ENCODE measurements at places on chromosomes 6 and 20. TPM values are rescaled to one million over a fixed set of nuclear protein-coding genes. Genes with fewer than 3 reads are reported as not detected.
A peak's percentile ranks its signal among the peaks of the same experiment; 100 is the strongest.

DNA sequence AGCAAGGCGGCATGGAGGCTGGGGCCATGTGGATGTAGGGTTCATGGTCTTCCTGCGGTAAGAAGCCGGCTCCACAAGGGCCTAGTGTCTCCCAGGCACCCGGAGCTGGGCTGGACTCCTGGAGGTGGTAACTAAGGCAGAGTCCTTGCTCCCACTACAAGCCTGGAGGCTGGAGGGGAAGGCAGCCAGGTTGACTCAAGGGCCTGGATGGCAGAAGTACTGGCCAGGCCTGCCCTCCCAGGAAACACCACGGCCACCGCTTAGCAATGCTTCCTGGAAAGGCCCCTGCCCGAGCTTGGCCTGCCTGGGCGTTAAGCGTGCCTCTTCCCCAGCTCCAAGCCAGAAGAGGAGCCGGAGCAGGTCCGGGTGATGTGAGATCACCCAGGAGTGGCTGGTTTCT, 182.0 kb downstream of the ZDHHC14 start:
- DNase-seq, result no peak
- peaks cover 39% of the 10 kb centered on the region for H3K4me1 ChIP-seq
- no peak overlapping the region for H3K4me3 ChIP-seq

DNA sequence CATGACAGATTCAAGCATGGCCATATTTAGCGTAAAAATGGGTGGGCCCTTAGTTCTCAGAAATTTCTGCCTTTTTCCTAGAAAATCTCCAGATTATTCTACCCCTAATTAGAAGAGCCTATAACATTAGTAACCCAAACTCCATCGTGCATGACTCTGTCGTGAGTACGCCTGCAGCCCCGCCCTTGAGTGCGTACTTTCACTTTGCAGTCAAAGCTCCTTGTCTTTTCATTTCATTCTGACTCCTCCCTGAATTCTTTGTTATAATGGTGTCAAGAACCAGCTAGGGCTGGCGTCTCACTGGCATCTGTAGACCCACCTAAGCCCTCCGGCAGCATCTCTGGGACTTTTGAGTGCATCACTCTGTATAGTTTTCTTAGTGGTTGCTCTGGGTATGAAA, 61.7 kb upstream of the NOX3 start:
- no peaks in the 10 kb centered on the region for H3K36me3 ChIP-seq
- no peak overlapping the region for H3K4me3 ChIP-seq
- H3K4me1 ChIP-seq, result peaks cover 3% of the 10 kb centered on the region

DNA sequence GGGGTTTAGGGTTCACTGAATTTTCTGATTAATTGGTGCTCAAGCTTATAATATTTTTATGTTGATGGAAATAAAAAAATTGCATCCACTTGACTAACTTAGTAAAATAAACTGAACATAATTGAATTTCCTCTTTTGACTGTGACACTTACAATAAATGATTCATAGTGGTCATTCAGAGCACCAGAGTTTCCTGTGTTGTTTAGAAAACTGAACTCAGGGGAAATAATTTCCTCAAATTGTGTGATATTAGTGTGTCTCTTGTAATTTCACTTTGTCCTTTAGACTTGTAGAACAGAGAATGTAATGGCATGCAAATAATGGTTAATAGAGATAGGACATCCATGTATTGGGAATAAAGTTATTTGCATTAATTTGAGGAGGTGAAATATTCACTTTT, 319.7 kb upstream of the MAN1A1 start:
- H3K4me3 ChIP-seq, result no peak overlapping the region
- H3K36me3 ChIP-seq, result no peaks in the 10 kb centered on the region
- peaks cover 9% of the 10 kb centered on the region for H3K27me3 ChIP-seq
- H3K4me1 ChIP-seq, result peaks cover 6% of the 10 kb centered on the region

ACSS1 gene
- 53.3 TPM for total RNA-seq

DNA sequence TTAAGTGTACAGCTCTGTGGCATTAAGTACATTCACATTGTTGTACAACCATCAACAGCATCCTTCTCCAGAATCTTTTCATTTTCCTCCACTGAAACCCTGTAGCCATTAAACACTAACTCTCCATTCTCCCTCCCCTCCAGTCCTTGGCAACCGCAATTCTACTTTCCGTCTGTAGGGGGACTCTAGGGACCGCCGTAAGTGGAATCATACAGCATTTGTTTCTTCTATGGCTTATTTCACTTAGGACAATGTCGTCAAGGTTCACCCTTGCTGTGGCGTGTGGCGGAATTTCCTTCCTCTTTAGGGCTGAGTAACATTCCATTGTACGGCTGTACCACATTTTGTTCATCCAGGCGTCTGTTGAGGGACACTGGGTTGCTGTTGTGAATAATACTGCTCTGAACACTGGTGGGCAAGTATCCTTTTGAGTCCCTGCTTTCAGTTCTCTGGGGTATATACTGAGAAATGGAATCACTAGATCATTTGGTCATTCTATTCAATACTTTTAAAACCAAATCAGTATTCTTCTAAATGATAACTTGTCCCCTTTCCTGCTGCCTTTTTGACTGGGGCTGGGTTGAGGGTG, 50.7 kb downstream of the PPP1R3G start:
- no peak overlapping the region for H3K27ac ChIP-seq
- H3K36me3 ChIP-seq, result no peaks in the 10 kb centered on the region
- H3K4me3 ChIP-seq, result no peak overlapping the region
- peaks cover 11% of the 10 kb centered on the region for H3K4me1 ChIP-seq
- H3K27me3 ChIP-seq, result no peaks in the 10 kb centered on the region
- DNase-seq, result no peak

OLIG3 gene
- not detected for total RNA-seq

DNA sequence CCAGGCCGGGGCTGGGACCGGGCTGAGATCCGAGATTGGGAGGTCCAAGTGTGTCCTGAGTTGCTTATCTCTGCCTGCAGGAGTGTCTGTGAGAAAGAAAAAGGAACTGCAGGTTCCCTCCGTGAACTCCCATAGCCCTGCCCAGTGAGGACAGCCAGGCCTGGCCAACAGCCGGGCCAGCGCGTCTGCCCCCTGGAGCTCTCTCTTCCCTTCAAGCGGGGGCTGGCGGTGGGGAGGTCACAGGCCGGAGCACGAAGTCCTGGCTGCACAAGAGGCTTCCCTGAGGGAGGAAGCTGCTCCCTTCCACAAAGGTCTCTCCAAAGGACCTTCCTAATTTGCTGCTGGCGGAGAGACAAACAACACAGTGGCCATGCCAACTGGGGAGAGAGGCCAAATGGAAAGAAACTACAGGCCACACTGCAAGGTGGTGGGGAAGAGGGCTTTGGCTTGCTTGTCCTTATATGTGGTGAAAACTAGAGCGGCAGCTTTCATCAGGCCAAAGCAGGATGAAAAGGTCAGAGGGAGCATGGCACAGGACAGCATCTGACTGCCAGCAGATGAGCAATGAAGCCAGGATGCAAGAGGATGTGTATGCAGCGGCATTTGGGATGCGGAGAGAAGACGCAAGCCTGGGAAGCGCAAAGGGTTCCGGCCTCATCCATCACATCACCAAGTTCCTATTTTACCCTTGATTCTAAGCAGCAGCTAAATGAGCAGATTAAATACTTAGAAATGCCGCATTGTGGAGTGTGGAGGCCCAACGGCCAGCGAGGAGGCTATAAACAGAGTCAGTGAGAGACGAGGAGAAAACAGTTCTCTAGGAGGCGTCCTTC, 260.0 kb downstream of the ERMARD start:
- no peaks in the 10 kb centered on the region for H3K36me3 ChIP-seq
- no peak for DNase-seq
- H3K27me3 ChIP-seq, result peaks cover 27% of the 10 kb centered on the region
- no peak overlapping the region for H3K4me3 ChIP-seq

- no peaks in the 10 kb centered on the region for H3K27me3 ChIP-seq
- peaks cover 7% of the 10 kb centered on the region for H3K36me3 ChIP-seq
- peaks cover 36% of the 10 kb centered on the region for H3K4me1 ChIP-seq
- peak overlapping the region; percentile 100 for H3K27ac ChIP-seq
Observed at GRCh38 chr6:26234421-26235301, 130.3 kb upstream of the BTN3A2 start.

DNA sequence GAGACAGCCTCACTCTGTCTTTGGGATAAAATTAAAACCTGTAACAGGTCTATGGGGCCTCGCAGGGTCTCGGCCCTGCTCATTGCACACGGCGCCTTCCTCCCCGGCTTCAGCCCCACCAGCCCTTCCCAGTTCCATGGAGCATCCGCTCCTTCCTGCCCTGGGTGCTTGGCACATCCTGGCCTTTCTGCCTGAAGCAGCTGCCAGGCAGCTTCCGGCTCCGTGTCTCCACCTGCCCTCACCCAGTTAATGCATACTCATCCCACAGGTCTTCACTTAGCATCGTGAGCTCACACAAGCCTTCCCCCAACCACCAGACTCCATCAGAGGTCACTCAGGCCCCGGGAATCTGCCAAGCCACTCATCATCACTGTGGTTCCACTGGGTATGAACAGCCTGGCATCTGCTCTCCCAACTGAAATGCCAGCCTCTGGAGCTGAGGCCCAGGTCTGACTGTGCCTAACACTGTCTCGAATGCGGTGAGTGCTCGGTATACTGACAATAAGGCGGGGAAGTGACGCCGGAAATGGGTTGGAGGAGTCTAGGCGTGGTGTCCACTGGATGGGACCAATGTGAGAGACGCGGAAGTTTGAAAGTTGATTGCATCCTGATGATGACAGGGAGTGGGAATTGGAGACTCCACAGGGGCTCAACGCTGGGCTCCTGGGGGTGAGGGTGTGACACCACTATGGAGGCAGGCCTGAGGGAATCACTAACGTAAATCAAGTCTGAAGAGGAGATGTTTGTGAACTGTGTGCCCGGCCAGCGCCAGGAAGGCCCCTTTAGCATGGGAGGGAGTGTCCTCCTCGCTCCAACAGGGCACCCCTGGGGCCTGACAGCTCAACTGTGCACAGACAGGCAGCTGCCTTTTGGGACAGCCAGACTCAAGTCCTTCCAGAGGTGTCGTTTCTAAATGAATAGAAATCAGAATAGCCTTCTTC, 245.8 kb downstream of the TTLL2 start:
- H3K27ac ChIP-seq, result no peak overlapping the region
- no peaks in the 10 kb centered on the region for H3K36me3 ChIP-seq
- H3K4me1 ChIP-seq, result no peaks in the 10 kb centered on the region

IMPG1 gene
- not detected for total RNA-seq

DNA sequence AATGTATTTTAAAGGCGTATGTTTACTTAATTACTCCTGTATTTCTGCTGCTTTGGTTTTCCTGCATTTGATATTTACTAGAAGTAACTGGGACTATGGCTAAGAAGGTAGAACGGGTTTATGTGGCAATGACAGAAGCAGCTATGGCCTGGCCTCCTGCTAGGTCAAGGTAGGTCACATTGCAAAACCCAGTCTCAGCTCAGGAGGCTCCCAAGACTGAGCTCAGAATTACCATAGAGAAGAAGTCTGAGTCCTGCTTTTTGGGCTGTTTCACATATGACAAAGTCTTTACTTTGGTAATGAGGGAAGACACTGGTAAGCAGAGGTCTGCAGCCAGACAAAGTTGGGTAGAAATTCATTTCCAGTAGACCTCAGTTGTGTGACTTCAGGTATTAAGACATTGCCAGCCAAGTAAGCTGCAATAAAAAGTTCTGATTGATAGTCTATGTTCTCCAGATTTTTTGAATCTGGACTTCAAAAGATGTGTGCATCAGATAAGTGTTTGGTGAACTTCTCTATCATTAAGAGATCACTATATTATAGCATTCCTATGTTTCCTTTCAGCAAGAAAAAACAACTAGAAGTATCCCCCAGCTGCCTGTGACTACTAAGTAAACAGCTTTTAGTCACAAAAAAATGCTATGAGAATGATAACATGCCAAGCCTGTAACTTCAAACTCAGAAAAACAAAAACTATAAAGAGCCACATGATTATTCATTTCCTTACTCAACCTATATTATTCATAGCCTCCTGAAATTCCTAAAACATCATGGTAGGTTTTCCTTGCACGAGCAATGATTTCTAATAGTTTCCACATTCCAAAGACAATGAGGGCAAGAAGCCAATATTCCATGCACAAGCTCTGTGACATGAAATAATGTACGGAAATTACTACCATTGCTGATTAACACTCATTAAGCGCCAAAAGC, 312.3 kb downstream of the HAO1 start:
- no peak overlapping the region for H3K4me3 ChIP-seq
- no peaks in the 10 kb centered on the region for H3K36me3 ChIP-seq
- no peaks in the 10 kb centered on the region for H3K27me3 ChIP-seq
- no peak overlapping the region for H3K27ac ChIP-seq

- H3K36me3 ChIP-seq, result peaks cover 56% of the 10 kb centered on the region
- no peaks in the 10 kb centered on the region for H3K27me3 ChIP-seq
- H3K27ac ChIP-seq, result peak overlapping the region; percentile 68
- peak overlapping the region; percentile 90 for H3K4me3 ChIP-seq
- DNase-seq, result peak; percentile 45
Observed at GRCh38 chr6:106103728-106104109, 17.6 kb downstream of the PRDM1 start.

HLA-DMB gene
- total RNA-seq, result 14.7 TPM

- no peak overlapping the region for H3K27ac ChIP-seq
- H3K4me1 ChIP-seq, result peaks cover 25% of the 10 kb centered on the region
- H3K36me3 ChIP-seq, result peaks cover 15% of the 10 kb centered on the region
- no peak overlapping the region for H3K4me3 ChIP-seq
- peaks cover 11% of the 10 kb centered on the region for H3K27me3 ChIP-seq
- no peak for DNase-seq
Observed at GRCh38 chr6:16183187-16183664, 54.3 kb downstream of the MYLIP start.

Data from activated naive CD8-positive, alpha-beta T cell treated with anti-CD3 and anti-CD28 coated beads, Interleukin-2, amount 10 ng/mL, durations not matched to agents 7 days and 5 days (primary cell).